D721Med (cell line): ENCODE measurements at places on chromosomes 16 and 17.

- no peak for DNase-seq
Measured at GRCh38 chr17:44409309-44410028, 20.0 kb upstream of the ITGA2B start.

DNA sequence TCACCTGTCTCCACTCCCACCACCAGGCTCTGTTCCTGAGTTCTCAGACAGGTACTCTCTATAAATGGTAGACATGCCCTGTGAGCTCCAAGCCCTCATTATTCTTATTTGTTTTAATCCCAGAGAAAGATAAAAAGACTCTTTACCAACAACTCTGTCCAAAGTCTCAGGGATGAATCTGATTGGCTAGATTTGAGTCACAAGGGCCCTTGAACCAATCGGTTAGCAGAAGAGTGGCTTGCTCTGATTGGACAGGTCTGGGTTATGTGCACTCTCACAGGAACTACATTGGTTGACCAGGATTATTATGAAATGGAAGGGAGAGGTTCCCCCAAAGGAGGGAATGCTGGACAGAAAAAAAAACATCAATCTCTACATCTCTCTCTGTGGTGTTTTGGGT is 7.5 kb downstream of the COTL1 start:
- DNase-seq, result no peak

DNA sequence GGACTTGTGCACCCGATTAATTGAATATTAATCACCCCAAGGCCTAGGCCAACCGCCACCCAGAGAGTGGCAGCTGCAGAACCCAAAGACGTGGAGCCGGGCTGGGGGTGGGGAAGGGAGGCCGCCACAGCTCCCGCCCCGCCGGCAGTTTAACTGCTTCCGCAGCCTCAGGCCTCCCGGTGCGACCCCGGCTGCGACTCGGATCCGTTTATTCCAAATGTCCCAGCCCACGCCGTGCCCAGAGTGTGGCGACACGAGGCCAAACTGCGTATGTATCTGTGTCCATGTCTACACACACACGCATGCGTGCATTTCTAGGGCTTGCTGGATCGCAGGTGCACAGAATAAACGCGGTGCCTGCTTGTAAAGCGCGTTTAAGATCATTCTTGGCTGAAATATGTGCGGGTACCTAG is 802 bp upstream of the TOB1 start:
- DNase-seq, result no peak

GRCh38 chr16:22194707-22195444 is 11.2 kb upstream of the EEF2K start:
- no peak for DNase-seq

DNA sequence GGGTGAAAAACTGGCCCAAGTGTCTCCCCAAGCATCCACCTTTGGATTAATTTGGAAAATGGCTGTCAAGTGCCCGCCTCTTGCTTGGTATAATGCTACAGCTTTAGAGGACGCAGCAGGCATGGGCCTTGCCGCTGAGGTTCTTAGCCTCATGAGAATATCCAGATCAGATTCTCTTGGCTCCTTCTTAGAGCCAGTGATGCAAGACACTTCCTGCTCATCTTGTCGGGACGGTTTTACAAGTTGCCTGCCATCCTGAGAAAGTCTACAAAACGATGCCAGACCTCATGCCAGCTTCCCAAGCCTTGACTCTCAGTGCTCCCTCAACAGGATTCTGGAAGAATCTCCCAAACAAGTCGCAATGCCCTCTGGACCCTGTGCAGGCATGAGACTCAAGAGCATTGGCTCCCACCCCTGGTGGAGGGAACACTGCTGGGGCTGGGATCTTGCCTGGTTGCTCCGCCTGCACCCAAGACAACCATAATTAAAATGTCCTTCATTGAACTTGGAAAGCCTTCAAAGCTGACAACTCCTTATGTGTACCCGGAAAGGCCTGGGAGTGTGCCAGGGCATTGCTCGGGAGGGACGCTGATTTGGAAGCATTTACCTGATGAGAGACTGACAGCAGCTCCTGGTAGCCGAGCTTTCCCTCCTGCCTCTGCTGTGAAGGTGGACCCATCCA is 25.8 kb upstream of the STH start:
- no peak for DNase-seq

GRCh38 chr16:63059676-63060075 is 1023.4 kb upstream of the CDH8 start:
- no peak for DNase-seq

DNA sequence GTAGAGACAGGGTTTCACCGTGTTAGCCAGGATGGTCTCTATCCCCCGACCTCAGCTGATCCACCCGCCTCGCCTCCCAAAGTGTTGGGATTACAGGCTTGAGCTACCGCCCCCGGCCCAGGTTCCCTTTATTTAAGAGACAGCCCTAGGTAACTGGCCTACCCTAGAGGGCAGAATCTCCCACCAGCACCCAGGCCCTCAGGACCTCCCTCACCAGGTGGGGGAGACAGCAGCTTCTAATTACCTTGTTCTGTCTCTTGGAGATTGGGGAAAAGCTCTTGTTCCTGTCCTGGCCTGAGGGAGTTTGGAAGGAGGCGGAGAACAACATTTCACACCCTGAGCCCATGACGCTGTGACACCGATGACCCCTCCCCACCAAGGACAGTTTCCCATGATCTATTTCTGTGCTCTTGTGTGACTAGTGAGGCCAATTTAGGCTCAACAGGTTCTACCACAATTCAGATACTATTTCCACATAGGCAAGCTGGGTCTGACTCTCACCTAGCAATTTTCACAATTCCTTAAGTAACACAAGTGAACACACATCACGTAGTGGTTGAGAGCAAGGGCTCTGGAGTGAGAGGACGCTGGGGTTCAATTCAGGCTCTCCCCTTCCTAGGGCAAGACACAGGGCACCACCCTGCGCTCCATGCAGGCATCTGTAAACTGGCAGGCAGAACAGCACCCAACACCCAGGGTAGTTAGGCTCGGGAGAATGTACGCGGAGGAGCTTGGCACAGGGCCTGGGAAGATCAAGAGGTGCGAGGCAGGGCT is 20.4 kb downstream of the HDAC5 start:
- DNase-seq, result no peak

- no peak for DNase-seq
Measured at GRCh38 chr16:23902748-23903414, 67.1 kb downstream of the PRKCB start.

GRCh38 chr17:66698270-66698669 is 136.6 kb upstream of the CACNG5 start:
- no peak for DNase-seq
